ENCODE measurements at places on chromosomes 5 and 9. TPM values are rescaled to one million over a fixed set of nuclear protein-coding genes. Genes with fewer than 3 reads are reported as not detected.

Gene CDH9
- total RNA-seq, result not detected

GRCh38 chr9:112841261-112841660 is 49.4 kb downstream of the SLC46A2 start:
- no peaks in the 10 kb centered on the region for H3K27me3 ChIP-seq
- peaks cover 29% of the 10 kb centered on the region for H3K36me3 ChIP-seq
- DNase-seq, result no peak
- no peak overlapping the region for H3K4me3 ChIP-seq

DNA sequence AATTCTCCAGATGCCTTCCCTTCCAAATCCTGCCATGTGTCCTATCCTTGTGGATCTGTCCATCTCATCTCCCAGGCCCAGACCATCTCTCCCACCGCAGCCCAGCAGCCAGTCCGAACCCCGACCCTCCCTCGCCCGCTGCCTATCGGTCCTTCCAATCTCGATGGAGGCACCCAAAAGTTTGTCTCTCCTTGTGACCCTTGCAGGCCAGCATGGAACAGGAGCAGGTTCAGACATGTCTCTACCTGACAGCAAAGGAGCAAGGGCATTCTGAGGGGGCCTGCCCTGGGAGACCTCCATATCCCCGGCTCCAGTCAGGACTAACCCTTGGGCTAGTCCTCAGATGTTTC is 51.0 kb downstream of the SEMA4D start:
- H3K4me1 ChIP-seq, result peaks cover 65% of the 10 kb centered on the region
- no peak for DNase-seq
- H3K27ac ChIP-seq, result no peak overlapping the region
- H3K36me3 ChIP-seq, result peaks cover 9% of the 10 kb centered on the region
- no peak overlapping the region for H3K4me3 ChIP-seq

DNA sequence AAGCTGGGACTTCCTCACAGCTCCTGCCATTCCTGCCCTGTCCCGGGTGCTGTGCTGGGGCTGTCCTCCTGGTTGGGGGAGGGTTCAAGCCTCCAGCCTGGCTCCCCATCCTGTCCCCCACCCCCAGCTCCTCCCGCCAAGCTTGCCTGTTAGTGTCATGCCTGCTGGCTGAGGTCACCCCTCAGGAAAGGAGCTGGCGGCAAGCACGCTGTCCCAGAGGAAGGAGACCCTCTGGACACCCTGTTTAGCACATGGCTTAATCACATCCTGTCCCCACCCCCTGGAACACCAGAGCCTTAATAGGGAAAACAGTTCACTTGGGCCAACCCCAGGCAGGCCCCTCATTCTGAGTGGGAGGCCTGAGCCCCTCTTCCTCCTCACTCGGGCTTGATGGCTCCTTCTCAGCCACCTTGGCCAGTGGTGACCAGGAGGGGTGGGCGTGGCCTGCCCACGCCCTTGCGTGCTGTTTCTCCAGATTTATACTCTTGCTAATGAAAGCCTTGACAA is 9.2 kb upstream of the PHYHD1 start:
- no peak for DNase-seq
- H3K4me1 ChIP-seq, result peaks cover 63% of the 10 kb centered on the region
- H3K4me3 ChIP-seq, result no peak overlapping the region
- H3K36me3 ChIP-seq, result peaks cover 44% of the 10 kb centered on the region

DNA sequence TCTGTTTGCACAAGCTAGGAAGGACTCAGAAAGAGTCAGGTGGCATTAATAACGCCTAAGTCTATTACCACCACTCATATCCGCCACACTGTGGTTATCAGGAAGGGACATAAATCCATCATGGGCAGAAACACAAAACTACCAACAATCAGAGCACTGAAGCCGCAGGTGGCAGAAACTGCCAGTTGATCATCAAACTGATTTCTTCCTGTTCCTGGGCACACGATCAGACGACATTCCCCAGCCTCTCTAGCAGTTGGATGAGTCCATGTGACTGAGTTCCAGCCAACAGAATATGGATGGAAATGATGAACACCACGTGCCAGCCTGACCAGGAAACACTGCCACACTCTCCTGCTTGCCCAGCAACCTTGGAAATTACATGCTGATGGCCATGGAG is 181.7 kb downstream of the ELAVL2 start:
- no peaks in the 10 kb centered on the region for H3K36me3 ChIP-seq
- no peaks in the 10 kb centered on the region for H3K27me3 ChIP-seq
- H3K27ac ChIP-seq, result no peak overlapping the region
- no peak overlapping the region for H3K4me3 ChIP-seq
- DNase-seq, result no peak

DNA sequence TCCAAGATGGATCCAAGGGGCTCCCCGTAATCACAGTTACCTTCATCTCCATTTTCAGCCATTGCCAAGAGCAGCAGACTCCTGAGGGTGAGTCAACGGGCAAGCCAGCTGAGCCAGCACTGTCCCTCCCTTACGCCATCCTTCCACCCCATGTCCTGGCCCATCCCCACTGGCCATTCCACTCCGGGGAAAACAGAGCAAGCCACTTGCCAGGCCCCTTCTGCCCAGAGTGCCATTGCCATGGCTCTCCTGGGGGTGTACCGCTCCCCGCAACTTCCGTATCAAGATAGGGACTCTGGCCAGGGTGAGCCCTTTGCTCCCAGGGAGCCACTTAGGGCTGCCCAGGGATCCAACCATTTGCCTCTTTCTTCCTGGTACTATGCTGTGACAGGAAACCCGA is 48.9 kb upstream of the CDKN2AIPNL start:
- no peak overlapping the region for H3K4me3 ChIP-seq
- no peaks in the 10 kb centered on the region for H3K36me3 ChIP-seq
- no peak overlapping the region for H3K27ac ChIP-seq
- peaks cover 21% of the 10 kb centered on the region for H3K4me1 ChIP-seq
- DNase-seq, result no peak

DNA sequence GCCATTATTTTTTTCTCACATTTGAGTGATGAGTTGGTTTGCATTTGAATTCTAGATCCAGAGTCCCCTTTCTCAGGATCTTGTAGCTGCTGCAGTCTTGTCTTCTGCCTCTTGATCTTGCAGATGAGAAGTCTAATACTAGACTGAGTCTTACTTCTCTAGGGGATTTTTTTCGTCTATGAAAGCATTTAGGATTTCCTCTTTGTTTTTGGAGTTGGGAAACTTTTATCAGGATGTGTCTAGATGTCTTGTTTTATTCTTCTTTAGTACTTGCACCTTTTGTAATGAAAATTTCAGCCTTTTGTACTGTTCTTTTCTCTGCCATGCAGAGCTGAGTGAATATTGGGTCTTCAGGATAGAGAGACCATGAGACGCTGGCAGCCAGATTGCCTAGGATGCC is 65.4 kb downstream of the ZNF618 start:
- no peak for DNase-seq
- no peaks in the 10 kb centered on the region for H3K27me3 ChIP-seq
- H3K4me3 ChIP-seq, result no peak overlapping the region
- H3K27ac ChIP-seq, result no peak overlapping the region
- H3K4me1 ChIP-seq, result no peaks in the 10 kb centered on the region

GRCh38 chr9:98074115-98074990 is 17.8 kb downstream of the NANS start:
- no peak overlapping the region for H3K4me3 ChIP-seq
- H3K27me3 ChIP-seq, result no peaks in the 10 kb centered on the region
- H3K27ac ChIP-seq, result peak overlapping the region; percentile 92

DNA sequence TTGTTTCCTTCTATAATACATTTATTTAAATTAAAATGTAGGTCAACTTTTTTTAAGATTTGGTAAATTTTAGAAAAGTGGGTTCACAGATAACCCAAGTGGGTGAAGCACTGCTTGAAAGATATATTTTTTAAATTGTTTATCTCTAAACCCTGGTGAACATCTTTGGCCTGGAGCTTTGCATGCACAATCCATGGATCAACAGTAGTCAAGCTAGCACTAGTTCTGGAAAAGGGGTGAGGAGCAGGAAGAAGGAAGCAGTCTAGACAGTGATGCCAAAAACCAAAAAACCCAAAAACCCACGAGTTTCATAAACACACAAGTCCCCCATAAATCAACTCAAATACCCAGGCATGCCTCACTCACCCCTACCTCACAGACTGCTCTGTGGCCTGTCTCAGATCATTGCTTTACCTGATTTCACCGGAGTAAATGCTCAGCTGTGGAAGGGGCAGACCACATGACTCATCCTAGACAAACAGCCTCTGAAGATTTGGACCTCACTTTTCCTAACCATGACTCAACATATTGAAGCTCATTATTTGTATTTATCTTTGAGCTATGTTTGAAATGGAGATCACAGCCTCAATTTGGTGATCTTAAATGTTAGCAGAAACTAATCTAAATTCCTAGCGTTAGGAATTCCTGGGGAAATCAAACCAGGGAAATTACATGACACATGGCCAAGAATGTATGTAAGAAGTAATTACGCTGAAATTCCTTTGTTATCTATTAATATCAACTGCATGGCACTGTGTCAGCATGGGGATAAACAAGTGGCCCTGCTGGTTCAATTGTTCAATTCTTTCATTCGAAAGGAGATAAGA is 149.6 kb downstream of the ZNF608 start:
- no peak overlapping the region for H3K27ac ChIP-seq
- H3K4me1 ChIP-seq, result peaks cover 9% of the 10 kb centered on the region
- no peaks in the 10 kb centered on the region for H3K36me3 ChIP-seq

GRCh38 chr5:81165493-81166119 is 67.5 kb upstream of the CKMT2 start:
- no peaks in the 10 kb centered on the region for H3K36me3 ChIP-seq
- no peak overlapping the region for H3K4me3 ChIP-seq
- no peak for DNase-seq
- H3K27me3 ChIP-seq, result no peaks in the 10 kb centered on the region
- no peak overlapping the region for H3K27ac ChIP-seq

DNA sequence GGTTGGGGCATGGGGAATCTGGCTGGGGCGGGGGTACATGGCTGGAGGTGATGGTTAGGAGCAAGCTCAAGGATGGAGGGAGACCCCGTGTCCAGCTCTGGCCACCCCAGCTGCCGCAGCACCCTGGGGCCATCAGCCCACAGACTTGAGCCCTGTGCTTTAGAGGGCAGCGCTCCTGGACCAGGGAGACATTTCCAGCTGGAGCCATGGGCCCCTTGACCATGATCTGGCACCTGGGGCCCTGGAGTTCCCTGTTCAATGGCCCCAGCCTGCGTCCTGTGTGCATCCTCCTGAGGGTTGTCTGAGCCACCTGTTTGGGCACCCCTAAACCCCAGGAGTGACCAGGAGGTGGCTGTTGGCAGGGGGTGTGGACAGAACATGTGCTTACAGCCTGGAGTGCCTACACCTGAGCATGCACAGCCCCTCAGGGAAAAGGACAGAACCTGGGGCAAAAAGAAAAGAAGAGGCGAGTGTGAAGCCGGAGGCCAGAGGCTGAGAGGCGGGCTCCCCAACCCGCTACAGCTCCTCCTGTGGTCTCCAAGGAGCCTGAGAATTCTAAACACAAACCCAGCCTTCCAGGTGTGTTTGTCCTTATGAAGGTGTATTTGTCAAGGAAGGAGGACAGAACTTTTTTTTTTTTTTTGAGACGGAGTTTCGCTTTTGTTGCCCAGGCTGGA is 126.7 kb downstream of the C9orf50 start:
- no peaks in the 10 kb centered on the region for H3K27me3 ChIP-seq
- peaks cover 3% of the 10 kb centered on the region for H3K36me3 ChIP-seq
- peak overlapping the region; percentile 79 for H3K27ac ChIP-seq
- H3K4me1 ChIP-seq, result peaks cover 90% of the 10 kb centered on the region
- DNase-seq, result peak; percentile 90
- no peak overlapping the region for H3K4me3 ChIP-seq

DNA sequence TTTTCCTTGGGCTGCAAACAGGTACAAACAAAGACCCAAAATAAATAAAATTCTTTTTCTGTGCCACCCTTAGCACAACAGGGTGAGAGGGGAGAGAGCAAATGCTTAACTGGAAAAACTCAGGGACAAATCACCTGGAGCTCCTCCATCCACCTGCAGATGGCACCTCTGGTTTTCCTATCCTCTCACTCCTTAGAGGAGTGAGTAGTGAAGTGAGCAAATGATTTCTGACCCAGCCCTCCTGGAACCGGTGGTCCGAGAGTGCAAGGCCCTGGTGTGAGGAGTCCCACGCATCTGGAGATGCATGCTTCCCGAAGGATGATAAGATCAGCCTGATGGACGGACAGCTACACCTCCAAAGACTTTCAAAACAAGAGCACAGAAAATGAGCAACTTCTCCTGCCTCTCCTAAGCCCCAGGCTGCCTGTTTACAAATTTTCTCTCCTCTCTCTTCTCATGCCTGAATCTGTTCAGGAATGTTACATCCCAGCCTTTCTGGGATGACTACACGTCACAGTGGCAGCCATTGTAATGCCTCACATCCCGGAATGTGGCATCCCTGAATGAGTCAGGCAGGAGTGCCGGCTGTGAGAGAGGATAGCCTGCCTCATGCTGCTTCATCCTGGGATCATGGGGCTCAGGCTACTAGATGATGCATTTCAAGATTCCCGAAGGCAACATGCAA is 86.4 kb downstream of the ADRB2 start:
- no peaks in the 10 kb centered on the region for H3K27me3 ChIP-seq
- H3K27ac ChIP-seq, result peak overlapping the region; percentile 81
- peaks cover 66% of the 10 kb centered on the region for H3K4me1 ChIP-seq
- no peaks in the 10 kb centered on the region for H3K36me3 ChIP-seq
- DNase-seq, result no peak

DNA sequence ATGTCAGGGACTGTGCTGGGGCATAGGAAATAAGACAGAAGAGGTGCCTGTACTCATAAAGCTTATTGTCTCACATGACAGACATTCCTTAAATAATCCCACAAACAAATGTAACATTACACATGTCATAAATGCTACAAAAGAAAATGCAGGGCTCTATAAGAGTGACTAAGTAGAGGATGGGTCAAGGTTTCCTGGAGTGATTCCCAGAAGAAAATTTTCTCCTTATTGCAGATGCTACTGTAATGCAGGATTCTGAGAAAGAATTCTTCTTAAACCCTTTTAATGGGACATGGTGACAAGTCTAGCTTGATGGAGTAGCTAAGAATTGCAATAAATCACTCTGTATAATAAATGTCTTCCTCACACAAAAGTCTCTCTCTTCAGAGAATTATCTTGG is 55.7 kb downstream of the SH3TC2 start:
- DNase-seq, result no peak
- no peak overlapping the region for H3K27ac ChIP-seq
- H3K36me3 ChIP-seq, result no peaks in the 10 kb centered on the region
- H3K27me3 ChIP-seq, result no peaks in the 10 kb centered on the region
- H3K4me1 ChIP-seq, result no peaks in the 10 kb centered on the region
- no peak overlapping the region for H3K4me3 ChIP-seq

DNA sequence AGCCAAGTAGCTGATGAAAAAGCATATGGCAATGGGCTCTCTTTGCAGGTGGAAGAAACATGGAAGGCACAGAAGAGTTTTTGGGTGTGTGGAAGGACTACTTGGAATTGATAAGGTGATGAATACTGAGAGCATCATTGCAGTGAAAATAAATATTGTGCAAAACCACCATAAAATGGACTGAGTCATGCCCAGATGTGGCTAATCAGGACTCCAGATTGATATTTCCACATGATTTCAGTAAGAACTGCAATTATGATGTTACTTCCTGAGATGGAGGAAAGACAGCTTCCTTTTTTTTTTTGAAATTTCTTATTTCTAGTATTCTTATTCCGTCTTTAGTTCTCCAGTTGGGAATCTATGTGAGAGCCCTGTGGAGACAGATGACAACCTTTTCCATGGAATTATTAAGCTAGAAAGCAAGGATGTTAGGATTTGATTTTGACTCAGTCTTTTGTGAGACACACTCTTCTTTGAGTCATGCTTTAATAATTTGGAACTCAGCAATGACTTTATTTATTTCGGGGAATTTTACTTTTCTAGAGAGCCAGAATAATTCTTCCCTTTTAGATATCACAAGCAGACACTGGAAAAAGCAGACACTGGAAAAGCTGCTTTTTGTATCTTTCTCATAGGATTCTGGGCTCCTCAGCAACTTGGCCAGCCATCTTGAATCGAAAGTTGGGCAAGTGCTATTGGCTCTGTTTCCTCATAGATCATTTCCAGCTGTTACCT is 94.2 kb upstream of the VCAN start:
- H3K27ac ChIP-seq, result peak overlapping the region; percentile 55
- H3K4me1 ChIP-seq, result no peaks in the 10 kb centered on the region
- no peak overlapping the region for H3K4me3 ChIP-seq
- H3K27me3 ChIP-seq, result no peaks in the 10 kb centered on the region
- peak; percentile 12 for DNase-seq

Data from stomach (tissue), 19 donors.